ENCODE measurements at places on chromosomes 4 and X.
A peak's percentile ranks its signal among the peaks of the same experiment; 100 is the strongest.

- DNase-seq: no peak
- no peak overlapping the region for H3K27ac ChIP-seq
- H3K27me3 ChIP-seq: no peaks in the 10 kb centered on the region
- no peaks in the 10 kb centered on the region for H3K4me1 ChIP-seq
- no peak overlapping the region for H3K4me3 ChIP-seq
Observed at GRCh38 chr4:176467001-176467400, 147.2 kb downstream of the SPCS3 start.

- no peak for DNase-seq
- H3K27ac ChIP-seq: no peak overlapping the region
- H3K27me3 ChIP-seq: no peaks in the 10 kb centered on the region
Observed at GRCh38 chr4:40939856-40940255, 190.1 kb downstream of the NSUN7 start.

GRCh38 chr4:93897559-93897958, 69.0 kb downstream of the ATOH1 start:
- H3K27ac ChIP-seq: no peak overlapping the region
- H3K27me3 ChIP-seq: no peaks in the 10 kb centered on the region
- no peak for DNase-seq
- no peak overlapping the region for H3K4me3 ChIP-seq

GRCh38 chrX:17484592-17484991, 109.6 kb downstream of the NHS start:
- no peak overlapping the region for H3K27ac ChIP-seq
- no peaks in the 10 kb centered on the region for H3K36me3 ChIP-seq
- no peak overlapping the region for H3K4me3 ChIP-seq
- H3K4me1 ChIP-seq: no peaks in the 10 kb centered on the region
- H3K27me3 ChIP-seq: no peaks in the 10 kb centered on the region

GRCh38 chrX:10233173-10233572, 76.4 kb downstream of the CLCN4 start:
- H3K4me1 ChIP-seq: no peaks in the 10 kb centered on the region
- no peak overlapping the region for H3K4me3 ChIP-seq
- no peak for DNase-seq
- no peak overlapping the region for H3K27ac ChIP-seq

DNA sequence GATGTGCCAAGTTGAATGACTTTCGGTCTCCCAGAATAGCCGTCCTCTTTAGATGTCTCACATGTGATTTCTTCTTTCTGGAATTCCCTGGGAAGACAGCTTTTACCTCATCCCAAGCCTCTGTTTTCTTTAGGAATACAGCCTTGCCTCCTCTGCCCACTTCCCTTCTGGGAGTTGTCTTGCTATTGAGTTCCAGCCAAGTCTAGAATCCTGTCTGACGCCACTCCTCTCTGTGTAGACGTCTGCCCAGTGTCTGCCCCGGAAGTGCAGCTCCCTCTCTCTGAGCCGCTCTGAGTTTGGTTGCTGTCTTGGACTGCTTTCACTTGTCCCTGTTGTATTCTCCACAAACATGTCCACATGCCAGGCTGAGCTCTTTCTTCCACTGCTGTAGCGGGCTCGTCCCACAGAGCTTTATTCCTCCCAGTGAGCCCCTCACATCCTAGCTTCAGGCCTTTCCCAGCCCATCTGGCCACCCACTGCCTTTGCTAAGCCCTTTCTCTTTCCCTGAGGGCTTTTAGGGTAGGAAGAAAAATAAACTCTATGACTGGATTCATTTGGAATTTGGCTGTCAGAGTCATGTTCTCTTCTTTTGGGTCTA, 9.0 kb upstream of the IGFBP7 start:
- peak overlapping the region; percentile 75 for H3K27ac ChIP-seq
- H3K27me3 ChIP-seq: peaks cover 41% of the 10 kb centered on the region
- H3K4me1 ChIP-seq: peaks cover 11% of the 10 kb centered on the region
- no peaks in the 10 kb centered on the region for H3K36me3 ChIP-seq
- DNase-seq: no peak
- no peak overlapping the region for H3K4me3 ChIP-seq

GRCh38 chrX:45992402-45993123, 552.7 kb downstream of the ZNF674 start:
- no peaks in the 10 kb centered on the region for H3K4me1 ChIP-seq
- H3K36me3 ChIP-seq: no peaks in the 10 kb centered on the region
- DNase-seq: no peak
- no peak overlapping the region for H3K4me3 ChIP-seq

- no peaks in the 10 kb centered on the region for H3K36me3 ChIP-seq
- no peak overlapping the region for H3K4me3 ChIP-seq
- DNase-seq: no peak
- no peak overlapping the region for H3K27ac ChIP-seq
- no peaks in the 10 kb centered on the region for H3K27me3 ChIP-seq
Observed at GRCh38 chrX:68995780-68996551, 167.1 kb downstream of the EFNB1 start.

DNA sequence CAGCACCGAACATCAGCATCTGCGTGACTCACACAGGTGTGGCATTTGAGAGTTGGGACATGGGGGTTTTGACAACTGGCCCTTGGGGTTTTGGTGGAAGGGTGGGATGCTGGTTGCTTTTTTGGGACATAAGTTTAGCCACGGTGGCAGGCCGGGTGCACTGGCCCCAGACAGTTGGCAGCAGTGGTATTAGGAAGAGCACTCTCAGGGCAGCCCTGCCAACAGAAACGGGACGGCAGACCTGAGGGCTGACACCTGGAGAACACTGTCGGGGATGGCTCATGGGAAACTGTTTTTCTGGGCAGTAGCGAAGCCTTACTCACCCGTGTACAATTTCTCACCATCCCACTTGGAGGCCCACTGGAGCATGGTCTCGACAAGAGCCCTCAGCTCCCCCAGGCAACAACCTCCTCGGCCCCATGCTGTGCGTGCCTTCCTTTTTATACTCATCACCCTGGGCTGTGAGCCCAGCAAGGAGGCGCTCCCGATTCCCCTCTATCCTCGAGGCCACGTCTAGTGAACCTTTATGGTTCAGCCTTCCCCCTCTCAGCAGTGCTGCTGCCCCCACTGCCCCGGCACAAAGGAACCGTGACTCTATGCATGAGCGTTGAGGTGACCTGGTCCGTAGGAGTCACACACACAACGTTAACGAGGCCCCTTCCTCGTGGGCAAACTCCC, 30.6 kb downstream of the WDR1 start:
- H3K27me3 ChIP-seq: no peaks in the 10 kb centered on the region
- no peak overlapping the region for H3K27ac ChIP-seq
- no peak overlapping the region for H3K4me3 ChIP-seq
- peaks cover 72% of the 10 kb centered on the region for H3K36me3 ChIP-seq

GRCh38 chr4:6845027-6845426, 62.5 kb downstream of the KIAA0232 start:
- H3K36me3 ChIP-seq: peaks cover 84% of the 10 kb centered on the region
- H3K4me1 ChIP-seq: no peaks in the 10 kb centered on the region
- H3K27me3 ChIP-seq: no peaks in the 10 kb centered on the region
- DNase-seq: no peak
- no peak overlapping the region for H3K27ac ChIP-seq

DNA sequence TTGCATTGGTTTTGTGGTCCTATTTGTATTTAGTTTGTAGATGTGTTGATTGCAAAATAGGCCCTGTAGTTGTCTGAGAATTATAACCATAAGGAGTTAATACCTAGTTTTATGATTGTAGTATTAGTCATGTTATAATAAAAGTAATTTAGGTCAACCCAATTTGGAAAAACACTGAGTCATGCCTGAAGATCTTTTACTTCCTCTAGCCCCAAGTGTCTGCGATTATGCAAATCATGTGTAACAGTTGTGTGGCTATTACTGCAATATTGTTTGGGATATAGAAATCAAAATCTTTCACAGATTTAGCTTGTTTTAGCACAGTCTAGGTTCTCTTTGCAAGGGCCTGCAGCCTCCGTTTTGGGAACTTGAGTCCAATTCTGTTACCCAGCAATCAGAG, 12.6 kb downstream of the SRD5A3 start:
- no peaks in the 10 kb centered on the region for H3K36me3 ChIP-seq
- peak overlapping the region; percentile 84 for H3K27ac ChIP-seq
- H3K4me3 ChIP-seq: no peak overlapping the region
- H3K4me1 ChIP-seq: peaks cover 76% of the 10 kb centered on the region

DNA sequence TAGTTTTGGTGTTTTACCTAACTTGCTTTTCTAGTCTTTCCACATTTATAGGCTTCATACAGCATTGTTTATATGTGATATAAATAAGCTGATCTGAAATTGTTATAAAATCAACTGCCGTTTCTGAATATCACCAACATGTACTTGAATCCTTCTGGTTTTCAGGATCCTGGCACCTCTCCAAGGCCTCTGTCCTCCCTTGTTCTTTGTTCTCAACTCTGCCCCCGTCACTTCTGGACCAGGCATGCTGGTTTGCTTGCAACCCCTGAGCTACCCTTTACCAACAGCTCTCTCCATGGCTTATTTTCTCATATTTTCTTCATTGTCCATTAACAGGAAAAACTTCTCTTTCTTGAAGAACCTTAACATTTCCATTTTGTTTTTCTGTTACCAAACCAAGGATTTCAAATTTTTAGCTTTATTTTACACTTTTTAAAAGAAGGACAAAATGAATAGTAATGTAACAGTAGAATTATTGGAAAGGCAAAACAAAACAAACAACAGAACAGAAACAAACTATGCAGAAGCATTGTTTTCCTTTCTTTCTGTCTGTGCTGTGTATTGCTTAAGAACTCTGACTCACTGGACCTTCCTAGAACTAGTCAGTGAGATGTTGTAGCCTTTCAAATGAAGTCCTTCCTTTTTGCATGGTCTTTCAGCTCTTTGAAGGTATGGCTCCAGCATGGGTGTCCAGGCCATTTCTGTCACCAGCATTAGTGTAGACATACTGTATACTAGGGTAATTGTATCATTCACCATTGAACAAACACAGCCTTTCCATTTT, 44.8 kb downstream of the BANK1 start:
- H3K36me3 ChIP-seq: no peaks in the 10 kb centered on the region
- no peak overlapping the region for H3K4me3 ChIP-seq
- H3K4me1 ChIP-seq: peaks cover 11% of the 10 kb centered on the region

DNA sequence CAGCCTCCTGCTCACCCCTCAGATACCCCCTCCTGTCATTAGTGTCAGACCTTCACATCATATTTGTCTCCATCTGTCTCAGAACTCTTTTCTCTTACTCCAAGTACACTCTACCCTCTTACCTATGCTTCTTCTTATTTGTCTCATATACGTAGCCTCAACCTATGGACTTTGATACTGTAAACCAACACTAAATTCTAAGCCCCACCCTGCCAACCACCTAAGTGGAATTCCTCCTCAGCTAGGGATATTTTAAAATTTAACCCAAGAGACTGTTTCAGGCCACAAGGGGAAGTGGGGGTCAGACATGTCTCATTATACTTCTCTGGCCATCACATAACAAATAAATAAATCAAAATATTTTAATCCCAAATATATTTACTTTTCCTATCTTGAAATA, 778.1 kb upstream of the GRID2 start:
- H3K27ac ChIP-seq: no peak overlapping the region
- no peak for DNase-seq
- H3K36me3 ChIP-seq: no peaks in the 10 kb centered on the region
- H3K4me1 ChIP-seq: no peaks in the 10 kb centered on the region
- H3K4me3 ChIP-seq: no peak overlapping the region

DNA sequence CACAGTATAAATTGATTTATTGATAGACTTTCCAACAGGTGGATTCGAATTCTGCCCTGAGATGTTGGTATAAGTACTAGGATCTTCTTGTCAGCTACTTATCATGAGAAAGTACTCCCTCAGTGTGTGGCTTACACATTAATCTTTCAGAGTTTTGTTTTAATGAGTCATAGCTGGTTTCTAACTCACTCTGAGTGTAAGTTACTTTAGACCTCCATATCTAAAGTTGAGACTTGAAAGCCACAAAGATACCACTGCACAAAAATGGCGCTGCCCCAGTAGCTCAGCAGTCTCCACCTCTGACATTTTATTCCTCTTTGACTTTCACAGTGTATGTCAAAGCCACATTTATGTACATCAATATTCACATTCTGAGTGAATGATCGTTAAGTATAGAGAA, 318.5 kb downstream of the ARAP2 start:
- no peak overlapping the region for H3K27ac ChIP-seq
- H3K4me3 ChIP-seq: no peak overlapping the region
- H3K27me3 ChIP-seq: no peaks in the 10 kb centered on the region
- H3K36me3 ChIP-seq: no peaks in the 10 kb centered on the region
- DNase-seq: no peak

DNA sequence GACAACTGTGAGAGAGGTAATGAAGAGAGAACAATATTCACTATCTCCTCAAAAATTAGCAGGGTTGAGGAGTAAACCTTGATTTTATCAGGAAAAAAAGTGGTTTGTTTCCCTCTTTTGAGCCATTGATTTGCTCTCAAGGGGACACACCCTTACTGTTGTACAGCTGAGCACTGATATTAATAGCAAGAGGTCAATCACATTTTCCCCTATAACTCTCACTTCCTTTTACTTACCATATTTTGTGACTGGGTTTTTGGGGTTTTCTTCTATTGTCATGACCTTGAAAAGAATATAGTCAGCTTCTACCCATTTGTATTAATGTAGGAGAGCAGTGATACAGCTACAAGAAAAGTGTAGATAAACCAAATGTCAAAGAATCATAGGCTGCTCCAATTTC, 70.2 kb upstream of the LONRF3 start:
- no peaks in the 10 kb centered on the region for H3K36me3 ChIP-seq
- H3K27me3 ChIP-seq: no peaks in the 10 kb centered on the region
- H3K4me1 ChIP-seq: no peaks in the 10 kb centered on the region
- no peak for DNase-seq
- H3K4me3 ChIP-seq: no peak overlapping the region

DNA sequence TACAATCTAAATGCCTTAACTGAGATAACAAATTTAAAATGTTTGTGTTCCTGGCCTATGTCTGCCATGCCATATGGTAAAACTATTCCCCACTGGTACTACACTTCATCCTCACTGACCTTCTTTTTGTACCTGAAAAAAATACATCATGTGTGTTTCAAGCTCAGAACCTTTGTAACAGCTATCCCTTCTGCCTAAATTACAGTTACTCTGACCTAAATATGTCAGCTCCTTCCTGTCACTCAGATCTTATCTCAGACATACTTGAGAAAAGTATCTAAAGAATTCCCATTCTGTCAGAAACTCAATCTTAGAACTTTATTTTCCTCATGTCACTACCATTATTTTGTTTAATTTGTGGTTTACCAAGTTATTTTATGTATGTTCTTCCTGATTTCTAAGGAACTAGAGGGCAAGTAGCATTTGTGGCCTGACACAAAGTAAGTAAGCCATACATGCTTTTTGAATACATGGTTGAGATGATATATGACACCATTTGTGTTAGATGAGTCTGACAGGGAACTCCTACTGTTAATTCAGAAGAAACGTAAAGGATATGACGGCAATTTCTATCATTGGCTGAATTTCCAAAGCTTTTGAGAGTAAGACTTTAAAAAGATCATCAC, 456.5 kb upstream of the NDST3 start:
- H3K27me3 ChIP-seq: no peaks in the 10 kb centered on the region
- H3K36me3 ChIP-seq: no peaks in the 10 kb centered on the region
- no peak overlapping the region for H3K4me3 ChIP-seq
- DNase-seq: no peak
- H3K4me1 ChIP-seq: no peaks in the 10 kb centered on the region

- H3K4me1 ChIP-seq: peaks cover 16% of the 10 kb centered on the region
- H3K27me3 ChIP-seq: no peaks in the 10 kb centered on the region
- no peak overlapping the region for H3K4me3 ChIP-seq
- H3K36me3 ChIP-seq: no peaks in the 10 kb centered on the region
- no peak overlapping the region for H3K27ac ChIP-seq
Observed at GRCh38 chr4:15238720-15239119, 189.1 kb upstream of the C1QTNF7 start.

GRCh38 chrX:8647176-8647575, 84.8 kb downstream of the ANOS1 start:
- no peak overlapping the region for H3K27ac ChIP-seq
- H3K4me3 ChIP-seq: no peak overlapping the region
- DNase-seq: no peak
- H3K4me1 ChIP-seq: peaks cover 3% of the 10 kb centered on the region
- H3K36me3 ChIP-seq: no peaks in the 10 kb centered on the region
- H3K27me3 ChIP-seq: no peaks in the 10 kb centered on the region

All from esophagus squamous epithelium (tissue), 5 donors.